Small intestine (tissue), 16 donors: ENCODE measurements at places on chromosomes 7 and 10.

GRCh38 chr10:77648472-77648871 is 10.9 kb upstream of the KCNMA1 start:
- DNase-seq, result peak; percentile 30

DNA sequence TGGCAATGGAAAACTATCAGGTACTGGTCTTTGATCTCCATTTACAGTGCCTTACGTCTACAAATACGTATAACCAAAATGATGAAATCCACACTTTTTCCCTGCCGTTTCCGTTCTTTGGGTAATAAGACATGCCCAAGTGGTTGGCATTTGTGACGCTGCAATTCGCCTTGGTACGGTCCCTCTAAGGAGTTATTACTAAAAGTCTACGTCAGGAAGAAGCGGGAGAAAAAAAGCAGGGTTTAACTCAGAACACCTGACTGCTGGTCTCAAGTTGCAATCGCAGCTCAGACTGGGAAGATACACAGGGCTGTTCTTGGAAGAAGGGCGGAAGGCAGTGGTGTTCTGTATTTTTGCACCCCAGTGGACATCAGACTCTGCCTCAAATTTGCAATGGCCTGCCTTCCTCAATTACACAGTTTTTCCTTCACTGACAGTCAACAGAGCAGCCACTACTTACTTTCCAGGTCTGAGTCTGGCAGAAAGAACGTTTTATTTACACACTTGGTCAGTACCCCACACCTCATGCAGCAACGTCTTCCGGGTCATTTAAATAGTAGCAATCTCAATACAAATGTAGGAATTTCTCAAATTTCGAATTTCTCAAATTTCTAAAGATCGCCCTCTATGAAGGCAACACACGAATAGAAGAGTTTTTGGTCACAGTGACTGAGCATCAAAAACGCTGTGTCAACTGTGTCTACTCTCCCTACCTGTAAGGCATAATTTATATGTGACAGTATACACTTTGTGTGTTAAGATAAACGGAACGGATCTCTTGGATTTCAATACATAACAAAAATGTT is 2.1 kb downstream of the BAIAP2L1 start:
- peak; percentile 54 for DNase-seq

DNA sequence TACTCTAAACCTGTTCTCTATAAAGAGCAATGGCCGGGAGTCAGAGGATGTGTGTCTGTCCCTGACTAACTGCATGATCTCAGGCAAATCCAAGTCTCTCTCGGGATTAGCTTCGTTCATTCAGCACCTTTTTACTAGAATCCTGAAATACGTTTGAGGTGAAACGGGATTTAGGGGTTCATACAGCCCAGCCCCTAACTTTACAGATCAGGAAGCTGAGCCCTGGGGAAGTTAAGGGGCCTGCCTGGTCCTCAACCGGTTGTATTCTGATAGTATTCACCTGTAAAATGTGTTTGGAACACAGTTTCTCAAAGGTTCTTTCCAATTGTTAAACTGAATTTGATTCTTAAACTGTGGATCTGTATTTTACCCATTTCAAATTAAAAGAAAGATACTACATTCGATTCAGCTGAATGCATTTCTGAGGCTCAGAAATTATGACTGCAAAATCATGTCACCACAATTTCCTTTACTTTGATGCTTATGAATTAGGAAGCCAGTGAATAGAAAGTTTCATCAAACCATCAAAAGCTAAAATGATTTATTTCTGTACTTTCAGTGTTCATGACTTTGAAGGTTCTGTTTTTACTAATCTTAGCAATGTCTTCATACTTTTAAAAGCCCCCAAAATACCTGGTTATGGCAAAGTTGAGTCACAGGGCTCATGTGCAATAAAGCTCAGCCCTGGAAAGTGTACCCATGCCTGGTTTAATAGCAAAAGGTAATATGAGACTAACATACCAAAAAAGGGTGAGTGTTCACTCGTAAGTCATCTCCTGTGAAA is 28.9 kb upstream of the EZH2 start:
- DNase-seq, result no peak

DNA sequence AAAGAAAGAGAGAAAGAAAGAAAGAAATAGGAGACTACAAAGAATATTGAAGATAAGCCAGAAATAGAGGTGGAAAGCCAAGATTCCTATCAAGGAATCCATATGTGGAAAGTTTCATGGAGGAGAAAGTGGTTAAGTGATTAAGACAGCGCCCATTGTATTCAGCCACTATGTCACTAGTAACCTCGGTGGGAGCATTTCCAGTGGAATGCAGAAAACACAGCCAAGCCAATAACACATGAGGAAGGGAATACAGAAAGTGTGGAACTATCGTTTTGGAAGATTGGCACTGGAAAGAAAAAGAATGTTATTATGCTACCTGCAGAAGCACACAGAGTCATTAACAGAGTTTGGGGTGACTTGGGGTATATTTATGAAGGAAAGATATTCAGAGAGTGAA is 2.7 kb downstream of the MGAM2 start:
- DNase-seq, result no peak

DNA sequence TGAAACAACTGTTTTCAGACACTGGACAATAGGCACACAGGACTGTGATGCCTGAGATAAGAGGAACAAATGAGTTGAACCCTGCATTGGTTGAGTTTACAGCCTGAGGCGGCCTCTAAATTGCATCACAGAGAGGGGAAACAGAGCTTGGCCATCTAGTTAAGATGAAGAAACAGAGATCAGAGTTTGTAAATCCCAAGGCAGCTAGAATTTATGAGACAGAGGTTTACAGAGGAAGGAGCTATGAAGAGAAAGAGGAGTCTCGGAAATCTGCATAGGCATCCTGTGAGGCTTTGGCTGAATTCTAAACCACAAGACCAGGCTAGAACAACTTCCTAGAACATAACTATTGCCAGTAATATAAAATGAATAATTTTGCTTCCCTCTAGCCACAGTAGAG is 41.0 kb upstream of the OIT3 start:
- no peak for DNase-seq

DNA sequence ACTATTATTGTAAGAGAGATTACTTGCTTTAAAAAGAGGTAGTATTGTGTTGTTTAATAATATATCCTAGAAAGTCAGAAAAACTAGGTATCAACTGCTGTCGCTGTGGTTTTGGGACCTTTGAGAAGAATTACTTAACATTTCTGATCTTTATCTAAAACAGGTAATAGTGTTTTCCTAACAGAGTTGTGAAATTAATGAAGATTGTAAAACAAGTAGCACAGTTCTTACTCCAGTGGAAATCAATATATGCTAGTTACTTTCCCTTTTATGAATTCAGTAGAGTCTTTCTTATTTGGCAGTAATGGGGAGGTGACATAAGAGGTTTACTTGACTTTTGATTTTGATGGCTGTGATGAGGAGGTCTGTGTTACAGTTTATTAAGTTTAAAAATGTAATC is 58.1 kb downstream of the KIF20B start:
- DNase-seq, result no peak

DNA sequence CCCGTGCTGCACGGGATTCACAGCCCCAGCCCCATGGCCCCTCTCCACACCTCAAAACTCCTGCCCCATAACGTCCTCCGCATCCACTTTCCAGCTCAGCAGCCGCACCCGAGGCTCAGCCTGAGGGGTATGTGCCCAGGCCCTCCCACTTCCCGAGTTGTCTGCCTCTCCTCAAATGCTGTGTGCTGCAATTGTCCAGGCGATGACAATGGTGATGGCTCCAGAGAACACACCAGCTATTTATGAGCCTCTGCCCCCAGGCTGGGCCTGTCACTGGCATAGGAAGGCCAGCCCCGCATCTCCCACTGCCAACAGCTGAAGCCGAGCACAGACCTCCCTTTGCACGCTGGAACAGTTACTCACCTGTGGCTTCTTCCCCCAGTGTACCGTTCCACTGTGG is 2.4 kb upstream of the LDB3 start:
- no peak for DNase-seq

DNA sequence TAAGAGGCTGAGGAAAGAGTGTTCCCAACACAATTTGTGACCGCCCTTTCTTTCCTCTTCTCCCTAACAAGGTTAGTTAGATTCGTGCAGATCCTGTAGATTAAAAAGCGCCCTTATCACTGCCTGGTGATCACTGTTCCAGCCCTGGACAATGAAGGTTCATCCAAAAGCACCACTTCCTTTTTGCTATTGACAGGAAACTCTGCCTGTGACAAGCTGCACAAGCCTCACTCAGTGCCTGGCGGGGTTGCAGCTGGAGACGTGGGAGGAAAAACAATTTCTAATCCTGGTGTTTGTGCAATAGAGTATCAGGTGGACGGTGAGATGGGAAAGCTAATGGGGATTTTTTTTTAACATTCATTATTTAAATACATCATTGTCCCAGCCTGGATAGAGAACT is 105.9 kb upstream of the CAV2 start:
- DNase-seq, result no peak

- peak; percentile 73 for DNase-seq
Measured at GRCh38 chr10:4034907-4035598, 250.0 kb upstream of the KLF6 start.

DNA sequence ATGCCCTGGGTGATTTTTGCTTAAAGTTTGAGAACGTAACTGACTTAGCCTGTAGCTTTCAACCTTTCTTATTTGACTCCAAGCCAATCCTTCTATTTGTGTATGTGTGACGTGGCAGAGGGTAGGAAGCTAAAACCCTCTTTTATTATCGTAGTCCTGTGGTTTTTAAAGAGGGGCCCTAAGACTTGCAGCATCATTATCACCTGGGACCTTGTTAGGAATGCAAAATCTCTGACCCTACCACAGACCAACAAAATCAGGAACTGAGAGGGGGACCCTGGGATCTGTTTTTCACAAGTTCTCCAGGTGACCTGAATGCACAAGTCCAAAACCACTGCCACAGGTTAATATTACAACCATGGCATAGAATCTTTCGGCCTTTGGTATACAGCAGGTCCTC is 80.1 kb downstream of the OSBPL3 start:
- no peak for DNase-seq

- no peak for DNase-seq
Measured at GRCh38 chr7:27203964-27204594, 4.2 kb upstream of the HOXA13 start.

- no peak for DNase-seq
Measured at GRCh38 chr10:122876467-122876855, 2.9 kb downstream of the FAM24B start.

- no peak for DNase-seq
Measured at GRCh38 chr10:48456361-48456804, 148.5 kb downstream of the ARHGAP22 start.

GRCh38 chr7:154794147-154794780 is 208.7 kb downstream of the PAXIP1 start:
- peak; percentile 14 for DNase-seq

GRCh38 chr10:61397175-61397986 is 55.8 kb downstream of the TMEM26 start:
- no peak for DNase-seq

GRCh38 chr7:20558963-20559716 is 56.3 kb upstream of the ABCB5 start:
- DNase-seq, result no peak

- DNase-seq, result peak; percentile 9
Measured at GRCh38 chr10:95121904-95122303, 52.6 kb upstream of the CYP2C8 start.

DNA sequence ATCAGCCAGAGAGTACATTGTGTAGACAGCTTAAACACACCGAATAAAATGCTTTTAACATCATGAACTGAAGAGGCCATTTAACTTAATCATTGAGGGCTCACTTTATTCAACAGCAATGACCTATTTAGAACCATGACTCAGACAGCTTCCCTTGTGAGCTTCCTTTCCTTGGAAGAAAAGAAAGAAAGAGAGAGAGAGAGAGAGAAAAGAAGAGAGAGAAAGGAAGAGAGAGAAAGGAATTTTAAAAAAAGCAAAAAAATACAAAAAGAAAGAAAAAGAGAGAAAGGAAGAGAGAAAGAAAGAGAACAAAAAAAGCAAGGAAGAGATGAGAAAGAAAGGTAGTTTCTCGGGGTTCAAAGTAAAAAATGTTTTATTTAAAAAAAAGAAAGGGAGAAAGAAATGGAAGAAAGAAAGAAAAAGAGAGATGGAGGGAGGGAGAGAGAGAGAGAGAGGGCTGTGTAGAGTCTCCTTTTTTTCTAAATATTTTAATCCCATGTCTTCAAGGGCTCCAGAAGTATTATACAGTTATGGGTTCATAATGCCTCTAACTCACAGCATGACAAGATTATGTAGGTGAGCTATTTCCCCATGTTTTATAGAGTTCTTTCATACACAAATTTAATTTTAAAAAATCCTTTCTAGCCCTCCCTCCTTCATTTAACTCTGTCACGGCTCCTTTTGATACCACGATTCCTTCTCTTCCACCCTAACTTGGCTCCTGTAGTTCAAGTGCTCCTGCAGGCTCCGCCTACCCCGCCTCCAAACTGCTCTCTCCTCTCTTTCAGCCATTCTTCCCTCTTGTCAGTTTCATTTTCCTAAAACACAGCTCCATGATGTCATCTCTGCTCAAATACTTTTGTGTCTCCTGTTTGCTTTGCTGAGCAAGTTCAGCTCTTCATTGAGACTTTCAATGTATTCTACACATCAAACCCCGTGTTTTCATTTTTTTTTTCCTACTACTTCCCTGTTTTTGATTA is 85.5 kb downstream of the PRTFDC1 start:
- DNase-seq, result no peak

DNA sequence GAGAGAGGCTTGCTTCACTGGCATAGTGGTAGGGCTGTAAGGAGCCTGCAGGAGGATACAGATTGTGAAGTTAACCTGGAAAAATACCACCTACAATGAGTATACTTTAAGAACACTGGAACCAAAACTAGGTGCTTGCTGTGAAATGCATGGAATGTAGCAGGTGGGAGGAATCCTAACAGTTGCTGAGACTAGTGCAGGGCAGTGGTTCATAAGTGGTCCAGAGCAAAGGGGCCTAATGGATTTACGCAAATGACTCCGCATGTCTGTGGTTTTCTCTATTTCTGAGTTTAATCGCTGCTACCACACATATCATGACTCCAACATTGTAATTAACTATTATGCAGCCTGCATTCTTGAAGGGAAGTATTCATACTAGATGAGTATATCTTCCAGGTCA is 218.4 kb downstream of the CHRM2 start:
- DNase-seq, result no peak
